Kidney (tissue), 22 donors: ENCODE measurements at places on chromosomes 11 and 22. TPM values are rescaled to one million over a fixed set of nuclear protein-coding genes. Genes with fewer than 3 reads are reported as not detected.

Gene C11orf16
- total RNA-seq: 0.91 TPM

Gene GLB1L2
- 10.0 TPM for total RNA-seq

- H3K27ac ChIP-seq: no peak overlapping the region
- DNase-seq: no peak
- no peaks in the 10 kb centered on the region for H3K27me3 ChIP-seq
- H3K4me3 ChIP-seq: no peak overlapping the region
- no peaks in the 10 kb centered on the region for H3K36me3 ChIP-seq
- H3K4me1 ChIP-seq: no peaks in the 10 kb centered on the region
These were observed 10.5 kb upstream of the LDLRAD3 start for GRCh38 chr11:35933320-35933871.

DNA sequence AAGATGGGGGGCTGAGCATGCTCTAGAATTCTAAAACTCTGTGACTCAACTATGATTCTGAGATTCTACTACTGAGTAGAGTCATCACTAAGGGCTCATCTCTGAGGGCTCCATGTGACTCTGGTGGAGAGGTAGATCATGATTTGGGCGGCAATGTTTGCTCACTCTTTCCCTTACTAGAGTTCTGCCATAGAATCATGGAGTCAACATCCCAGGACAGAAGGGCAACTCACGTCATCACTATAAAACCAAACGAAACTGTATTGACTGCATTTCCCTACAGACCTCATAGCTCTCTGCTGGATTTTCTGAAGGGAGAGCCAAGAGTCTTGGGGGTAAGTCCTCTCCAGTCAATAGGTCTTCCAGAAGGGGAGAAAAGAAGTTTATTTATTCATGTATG, at the start of gene MS4A14:
Gene MS4A14, plus strand, starts transcription at position 78 of the 400 bp plus-strand sequence. Its CDS starts 120 bp downstream, at position 198.
- no peaks in the 10 kb centered on the region for H3K36me3 ChIP-seq
- H3K4me3 ChIP-seq: no peak within 1 kb of the TSS
- H3K27ac ChIP-seq: no peak within 1 kb of the TSS
- no peaks in the 10 kb centered on the region for H3K27me3 ChIP-seq
- no peak for DNase-seq
- H3K4me1 ChIP-seq: no peaks in the 10 kb centered on the region

- H3K4me3 ChIP-seq: no peak overlapping the region
- no peak overlapping the region for H3K27ac ChIP-seq
- no peaks in the 10 kb centered on the region for H3K36me3 ChIP-seq
- no peaks in the 10 kb centered on the region for H3K4me1 ChIP-seq
These were observed 46.7 kb upstream of the CCDC188 start for GRCh38 chr22:20197407-20198030.
